ENCODE measurements at places on chromosomes 3 and 15.

DNA sequence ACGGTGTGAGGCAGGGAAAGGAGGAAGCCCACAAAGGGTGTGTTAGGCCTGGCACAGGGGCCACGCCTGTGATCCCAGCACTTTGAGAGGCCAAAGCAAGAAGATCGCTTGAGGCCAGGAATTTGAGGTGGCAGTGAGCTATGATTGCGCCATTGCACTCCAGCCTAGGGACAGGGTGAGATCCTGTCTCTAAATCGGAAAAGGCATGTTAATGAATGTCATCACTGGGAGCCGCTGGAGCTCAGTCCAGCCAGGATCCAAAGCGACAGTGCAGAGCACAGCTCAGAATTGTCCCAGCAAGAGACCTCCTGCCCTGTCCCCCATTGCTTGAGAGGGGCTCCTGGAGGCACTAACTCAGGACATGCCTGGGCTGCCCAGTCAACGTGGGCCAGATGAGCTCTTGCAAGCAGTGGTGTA is 15.0 kb upstream of the FBLN2 start:
- DNase-seq, result no peak

GRCh38 chr3:178419071-178419470 is 117.2 kb upstream of the KCNMB2 start:
- DNase-seq, result no peak

- DNase-seq, result peak; percentile 32
These were observed 679 bp upstream of the MYD88 start for GRCh38 chr3:38137615-38138348.

GRCh38 chr15:69119683-69120395 is 40.6 kb upstream of the GLCE start:
- DNase-seq, result no peak

GRCh38 chr15:73567020-73567419 is 66.2 kb downstream of the NPTN start:
- DNase-seq, result no peak

DNA sequence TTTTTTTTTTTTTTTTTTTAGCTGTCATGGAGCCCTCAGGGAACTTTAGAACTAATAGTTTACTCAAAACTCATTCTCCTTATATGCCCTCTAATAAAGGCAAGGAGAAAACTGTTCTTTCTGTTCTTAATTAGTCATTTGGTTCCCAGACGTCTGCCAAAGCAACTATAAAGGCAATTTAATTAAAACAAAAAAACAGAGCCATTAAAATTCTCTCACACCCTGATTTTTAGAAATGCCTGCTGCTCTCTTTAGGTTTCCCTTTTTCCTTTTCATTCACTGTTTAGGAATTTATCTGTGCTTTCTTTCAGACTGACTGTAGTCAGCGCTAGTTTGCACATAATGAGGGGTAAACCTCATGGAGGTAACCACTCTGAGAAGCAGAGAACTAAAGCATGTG is 463.6 kb upstream of the THRB start:
- no peak for DNase-seq

DNA sequence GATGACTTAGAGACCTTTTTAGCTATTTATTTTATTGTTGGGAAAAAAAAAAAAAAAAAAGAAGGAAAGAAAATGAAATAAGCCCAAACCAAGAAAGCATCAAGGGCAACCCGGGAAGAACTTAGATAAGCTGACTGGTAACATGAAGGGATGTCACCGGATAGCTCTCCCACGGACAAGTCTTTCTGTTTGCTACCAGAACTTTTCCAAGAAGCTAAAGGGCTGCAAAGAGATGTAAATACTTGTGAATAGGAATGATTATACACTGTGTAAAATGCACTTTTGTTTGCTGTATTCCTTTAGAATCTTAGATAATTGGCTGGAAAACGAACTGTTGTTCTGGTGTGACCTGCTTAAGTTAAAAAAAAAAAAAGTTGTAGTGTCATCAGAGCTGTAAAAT is 2.8 kb downstream of the FOXB1 start:
- DNase-seq, result no peak

DNA sequence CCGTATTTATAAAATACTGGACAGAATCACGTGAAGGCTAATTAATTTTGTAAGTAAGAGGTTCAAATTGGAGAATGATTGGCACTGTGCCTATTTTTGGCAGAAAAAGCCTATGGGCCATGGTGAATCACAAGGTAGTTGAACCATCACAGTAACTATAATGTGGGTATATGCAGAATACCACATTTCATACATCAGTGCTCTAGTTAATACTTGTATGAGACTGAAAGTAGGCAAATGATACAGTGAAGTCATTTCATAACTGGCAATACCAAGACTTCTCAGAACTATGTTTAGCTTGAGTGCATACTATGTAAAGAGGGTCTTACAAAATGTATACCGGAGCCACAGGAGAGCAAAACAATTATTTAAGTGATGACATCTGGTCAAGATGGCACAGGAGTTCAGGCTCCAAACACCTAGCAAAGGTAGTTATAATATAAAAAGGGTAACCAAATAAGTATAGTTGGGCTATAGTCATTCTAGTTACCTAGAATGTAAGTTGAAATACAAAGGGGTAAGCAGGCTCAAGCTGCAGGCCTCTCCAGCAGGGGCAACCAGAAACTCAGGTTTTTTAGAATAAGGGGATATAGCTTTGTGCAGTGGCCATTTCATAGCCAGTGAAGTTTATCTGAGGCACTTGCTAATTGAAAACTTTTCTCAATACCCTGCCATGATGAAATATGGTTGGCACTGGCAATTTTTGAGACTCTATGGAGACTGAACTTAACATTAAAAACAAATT is 19.1 kb downstream of the GPR160 start:
- DNase-seq, result no peak

GRCh38 chr3:164730815-164731360 is 347.4 kb downstream of the SI start:
- DNase-seq, result no peak

- no peak for DNase-seq
These were observed 155.4 kb downstream of the DIPK2A start for GRCh38 chr3:144127014-144127413.

DNA sequence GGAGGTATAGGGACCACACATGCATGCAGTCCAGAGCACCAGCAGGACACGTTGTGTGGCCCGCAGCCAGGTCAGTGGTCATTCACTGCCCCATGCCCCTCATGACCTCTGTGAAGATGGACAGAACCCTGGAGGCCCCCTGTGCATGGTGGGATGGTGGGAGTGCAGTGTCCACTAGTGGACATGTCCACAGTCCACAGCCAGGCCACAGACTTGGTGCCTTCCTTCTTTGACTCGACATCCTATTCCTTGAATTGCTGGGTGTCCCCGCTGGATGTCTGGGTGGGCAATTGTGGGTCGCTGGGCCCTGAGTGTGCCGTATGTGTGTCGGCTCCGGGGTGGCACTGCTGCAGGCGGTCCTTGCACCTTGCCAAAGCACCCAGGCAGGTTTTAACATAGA is 35.7 kb downstream of the KLF15 start:
- no peak for DNase-seq

GRCh38 chr3:25481386-25481785 is 53.3 kb downstream of the RARB start:
- no peak for DNase-seq

DNA sequence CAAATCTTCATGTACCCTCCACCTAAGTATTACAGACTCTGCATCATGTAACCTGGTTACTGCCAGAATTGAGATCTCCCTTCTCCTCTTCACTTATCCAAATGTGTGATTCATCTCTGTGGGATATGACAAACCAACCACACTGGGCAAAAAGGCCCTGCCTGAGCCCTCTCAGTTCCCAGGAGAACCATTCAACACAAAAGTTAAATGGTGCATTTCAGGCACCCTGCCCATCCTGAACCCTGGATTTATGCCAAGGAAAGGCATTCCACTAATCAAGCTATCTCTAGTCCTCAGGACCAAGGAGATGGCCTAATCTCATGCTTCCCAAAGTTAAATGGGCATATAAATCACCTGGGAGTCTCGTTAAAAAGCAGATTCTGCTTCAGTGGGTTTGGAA is 108.5 kb downstream of the TNIK start:
- DNase-seq, result no peak

- DNase-seq, result no peak
These were observed 288.2 kb downstream of the TBL1XR1 start for GRCh38 chr3:176909044-176909443.

GRCh38 chr3:71005702-71006321 is 577.7 kb downstream of the FOXP1 start:
- no peak for DNase-seq

DNA sequence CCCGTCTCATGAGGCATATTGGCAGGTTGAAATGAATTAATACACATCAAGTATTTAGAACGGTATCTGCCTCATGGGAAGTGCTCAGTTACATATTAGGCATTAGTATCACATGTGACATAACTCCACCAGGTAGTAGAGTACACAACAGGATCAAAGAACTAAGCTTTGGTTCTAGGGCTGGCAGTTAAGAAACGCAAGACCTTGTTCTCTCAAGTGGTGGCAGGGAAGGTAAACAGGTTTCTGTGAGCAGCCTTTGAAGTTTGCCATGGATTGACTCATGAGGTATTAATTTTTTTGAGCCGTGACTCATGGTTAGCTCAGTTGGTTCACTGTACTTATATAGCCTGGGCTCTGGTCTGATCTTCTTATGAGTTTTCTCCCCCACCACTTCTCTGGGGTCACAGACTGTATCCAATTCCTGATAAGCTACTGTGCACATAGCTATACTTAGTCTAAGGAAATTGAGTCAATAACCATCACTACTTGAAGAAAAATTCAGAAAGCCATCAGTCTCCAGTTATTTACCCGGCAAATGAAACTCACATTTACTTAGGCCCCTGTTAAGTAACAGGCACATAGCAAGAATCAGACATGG is 155.6 kb upstream of the STT3B start:
- no peak for DNase-seq

GRCh38 chr3:38121451-38121831 is 15.5 kb downstream of the ACAA1 start:
- DNase-seq, result no peak

- DNase-seq, result no peak
These were observed 12.6 kb downstream of the IGDCC3 start for GRCh38 chr15:65365229-65365628.

DNA sequence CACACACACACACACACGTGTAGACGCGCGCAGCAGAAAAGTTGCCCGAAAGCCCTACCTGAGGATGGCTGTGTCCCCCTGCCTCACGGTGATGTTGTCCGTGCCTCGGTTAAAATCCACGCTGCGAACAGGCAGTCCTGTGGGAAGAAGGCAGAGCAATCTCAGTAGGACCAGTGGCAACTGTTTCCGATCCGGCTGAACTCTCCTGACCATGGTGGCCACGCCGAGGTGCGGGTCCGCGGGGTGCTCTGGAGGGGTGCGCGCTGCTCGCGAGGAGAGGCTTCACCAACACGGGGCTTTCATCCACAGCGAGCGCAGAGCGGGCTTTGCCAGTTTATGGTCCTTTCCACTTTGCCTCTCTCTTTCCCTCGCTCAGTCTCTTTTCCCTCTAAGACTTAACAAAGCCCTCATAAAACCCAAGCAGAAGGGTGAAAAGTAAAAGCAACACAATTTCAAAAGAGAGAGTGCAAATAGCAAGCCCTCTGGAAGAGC is 422 bp downstream of the LSAMP start:
- DNase-seq, result no peak

GRCh38 chr3:128076483-128077201 is 24.4 kb downstream of the SEC61A1 start:
- peak; percentile 81 for DNase-seq

DNA sequence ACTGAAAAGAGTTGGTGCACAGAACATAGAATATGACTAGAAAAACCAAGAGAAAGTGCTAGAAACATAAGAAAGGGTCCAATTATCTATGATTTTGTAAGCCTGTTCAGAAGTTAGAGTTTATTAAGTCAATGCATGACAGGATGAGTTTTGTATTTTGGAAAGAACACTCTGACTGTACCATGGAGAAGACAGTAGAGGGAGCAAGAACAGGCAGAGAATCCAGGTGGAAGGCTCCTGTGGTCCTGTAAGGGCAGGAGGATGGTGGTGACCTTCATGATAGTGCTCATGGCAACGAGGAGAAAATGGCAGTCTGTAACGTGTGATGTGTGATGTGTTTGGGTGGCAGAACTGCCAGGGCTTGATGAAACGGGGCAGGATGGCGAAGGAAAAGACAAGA is 249.1 kb downstream of the CTNNB1 start:
- DNase-seq, result no peak

GRCh38 chr3:137304313-137305056 is 346.7 kb downstream of the IL20RB start:
- DNase-seq, result no peak

DNA sequence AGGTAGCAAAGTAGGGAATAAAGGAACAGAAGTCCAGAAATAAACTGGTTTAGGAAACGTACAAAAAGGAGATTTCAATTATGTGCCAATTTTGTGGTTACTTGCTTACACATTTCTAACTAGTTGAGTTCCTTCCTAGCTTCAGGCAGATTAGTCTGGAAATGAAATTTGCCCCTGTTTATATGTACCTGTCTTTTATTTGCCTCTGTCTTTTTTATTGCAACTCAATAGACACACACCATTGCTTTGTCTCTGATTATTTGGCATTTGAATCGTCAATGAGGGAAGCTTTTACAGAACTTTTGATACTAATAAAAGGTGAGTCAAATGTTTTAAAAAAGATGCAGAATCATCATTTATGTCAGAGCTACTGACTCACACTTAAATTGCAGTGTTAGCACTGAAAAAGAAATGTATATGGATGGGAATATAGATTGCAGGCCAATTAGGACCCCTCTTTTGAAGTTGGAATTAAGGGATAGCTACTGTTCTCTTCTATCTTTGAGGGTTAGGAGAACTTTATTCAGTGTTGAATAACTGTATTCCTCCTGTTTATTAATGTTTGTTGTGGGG is 60.5 kb downstream of the TRAK1 start:
- no peak for DNase-seq

DNA sequence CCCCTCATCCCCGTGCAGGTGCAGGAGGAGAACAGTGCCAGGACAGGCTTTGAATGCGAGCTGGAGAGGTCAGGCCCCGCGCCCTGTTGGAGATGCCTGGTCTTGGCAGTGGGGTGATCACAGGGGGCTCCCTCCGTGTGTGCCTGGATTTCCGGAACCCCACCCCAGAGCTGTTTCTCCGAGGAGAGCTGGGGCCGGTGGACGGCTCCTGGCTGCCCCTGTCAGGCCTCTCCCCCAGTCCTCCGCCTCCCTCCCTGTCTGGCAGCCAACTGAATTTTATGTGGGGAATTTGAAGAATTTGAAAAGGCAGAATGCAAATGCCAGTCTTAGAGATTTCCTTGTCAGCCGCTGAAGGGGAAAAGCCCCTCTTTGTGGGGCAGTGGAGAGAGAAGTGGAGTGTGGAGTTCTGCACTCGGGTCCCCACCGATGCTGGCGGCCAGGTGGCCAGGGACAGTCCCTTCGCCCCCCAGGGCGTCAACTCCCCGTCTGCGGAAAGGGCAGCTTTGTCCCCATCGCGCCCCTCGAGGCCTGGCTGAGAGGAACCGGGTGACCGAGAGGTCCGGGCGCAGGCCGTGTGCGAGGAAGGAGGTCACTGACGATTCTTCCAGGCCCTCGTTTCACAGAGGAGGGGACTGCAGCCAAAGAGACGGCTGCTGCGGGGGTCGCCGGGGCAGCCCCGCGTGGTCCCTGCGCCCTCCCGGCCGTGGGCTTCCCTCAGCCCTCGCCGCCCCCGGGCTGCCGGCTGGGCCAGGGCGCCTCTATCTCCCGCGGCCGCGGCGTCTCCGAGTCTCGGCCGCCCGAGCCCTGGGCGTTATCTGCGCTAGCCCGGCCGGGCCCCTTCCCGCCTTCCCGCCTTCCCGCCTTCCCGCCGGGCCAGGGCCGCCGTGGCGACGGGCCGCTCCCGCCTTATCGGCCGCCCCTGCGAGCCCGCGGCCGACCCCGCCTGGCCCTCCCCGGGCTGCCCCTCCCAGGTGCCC is 56.0 kb upstream of the LCTL start:
- peak; percentile 52 for DNase-seq

- no peak for DNase-seq
These were observed 23.5 kb upstream of the JMJD7 start for GRCh38 chr15:41804361-41804760.

Measured in hematopoietic multipotent progenitor cell treated with erythropoietin and hydrocortisone succinate and interleukin-3 and kit ligand, for 17 days (in vitro differentiated cells).